Adrenal gland (tissue), 19 donors: ENCODE measurements at places on chromosomes 11 and 22. TPM values are rescaled to one million over a fixed set of nuclear protein-coding genes. Genes with fewer than 3 reads are reported as not detected.

- peaks cover 6% of the 10 kb centered on the region for H3K4me1 ChIP-seq
- DNase-seq: no peak
- peak overlapping the region; percentile 66 for H3K27ac ChIP-seq
- H3K27me3 ChIP-seq: no peaks in the 10 kb centered on the region
- peaks cover 8% of the 10 kb centered on the region for H3K36me3 ChIP-seq
Observed at GRCh38 chr11:125091877-125092664, 19.4 kb downstream of the TMEM218 start.

DNA sequence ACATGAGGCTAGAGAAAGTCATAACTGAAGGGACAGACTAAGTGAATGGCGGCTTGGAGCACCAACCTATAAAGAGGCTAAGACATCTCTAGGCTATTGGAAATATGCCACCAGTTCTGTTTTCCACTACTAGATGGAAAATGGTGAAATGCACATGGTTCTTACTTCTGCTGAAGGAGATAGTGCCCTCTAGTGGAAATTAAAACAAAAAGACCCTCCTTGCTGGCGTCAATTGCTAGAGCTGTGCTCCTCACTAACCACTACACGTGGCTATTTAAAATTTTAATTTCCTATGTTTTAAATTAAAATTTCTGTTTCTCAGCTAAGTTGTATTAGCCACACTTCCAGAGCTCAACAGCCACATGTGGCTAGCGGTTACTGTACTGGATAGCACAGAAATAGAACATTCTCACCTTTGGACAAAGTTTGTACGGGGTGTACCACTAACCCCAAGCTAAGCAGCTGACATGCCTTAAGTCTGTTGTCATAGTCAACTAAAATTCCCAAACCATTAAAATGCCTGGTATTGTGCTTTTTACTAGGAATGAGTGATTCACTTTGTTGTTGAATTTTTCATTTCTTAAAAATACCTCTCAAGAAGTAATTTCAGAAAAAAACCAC, 34.1 kb upstream of the CALCA start:
- H3K27ac ChIP-seq: no peak overlapping the region
- no peaks in the 10 kb centered on the region for H3K27me3 ChIP-seq
- H3K4me3 ChIP-seq: no peak overlapping the region
- DNase-seq: no peak
- H3K4me1 ChIP-seq: no peaks in the 10 kb centered on the region

DNA sequence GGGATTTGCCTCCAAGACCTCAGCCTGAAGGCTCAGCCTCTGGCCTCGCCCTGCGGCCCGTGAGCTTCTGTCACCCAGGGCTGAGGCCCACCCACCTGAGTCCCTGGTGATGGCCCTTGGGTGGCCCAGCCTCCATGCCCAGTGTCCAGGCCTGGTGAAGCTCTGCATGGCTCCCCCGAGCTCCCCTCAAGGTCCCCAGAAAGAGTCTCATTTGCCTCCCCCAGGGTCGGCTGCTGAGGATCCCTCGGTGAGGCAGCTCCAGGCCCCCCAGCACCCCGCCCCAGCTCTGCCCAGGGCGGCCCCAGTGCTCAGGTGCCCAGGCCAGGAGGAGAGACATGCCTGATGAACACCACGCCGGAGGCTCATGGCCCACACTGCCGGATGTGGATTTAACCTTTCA, 2.1 kb upstream of the TH start:
- no peaks in the 10 kb centered on the region for H3K4me1 ChIP-seq
- no peak overlapping the region for H3K4me3 ChIP-seq
- H3K27ac ChIP-seq: no peak overlapping the region
- no peaks in the 10 kb centered on the region for H3K27me3 ChIP-seq
- no peak for DNase-seq

The CALCA gene
- not detected for total RNA-seq

The KDM4E gene
- not detected for total RNA-seq
